ENCODE measurements at places on chromosomes 3 and 15.

- no peaks in the 10 kb centered on the region for H3K36me3 ChIP-seq
- H3K27ac ChIP-seq = no peak overlapping the region
- no peak for DNase-seq
- H3K27me3 ChIP-seq = no peaks in the 10 kb centered on the region
Measured at GRCh38 chr15:86756688-86757087, 677.0 kb downstream of the AGBL1 start.

DNA sequence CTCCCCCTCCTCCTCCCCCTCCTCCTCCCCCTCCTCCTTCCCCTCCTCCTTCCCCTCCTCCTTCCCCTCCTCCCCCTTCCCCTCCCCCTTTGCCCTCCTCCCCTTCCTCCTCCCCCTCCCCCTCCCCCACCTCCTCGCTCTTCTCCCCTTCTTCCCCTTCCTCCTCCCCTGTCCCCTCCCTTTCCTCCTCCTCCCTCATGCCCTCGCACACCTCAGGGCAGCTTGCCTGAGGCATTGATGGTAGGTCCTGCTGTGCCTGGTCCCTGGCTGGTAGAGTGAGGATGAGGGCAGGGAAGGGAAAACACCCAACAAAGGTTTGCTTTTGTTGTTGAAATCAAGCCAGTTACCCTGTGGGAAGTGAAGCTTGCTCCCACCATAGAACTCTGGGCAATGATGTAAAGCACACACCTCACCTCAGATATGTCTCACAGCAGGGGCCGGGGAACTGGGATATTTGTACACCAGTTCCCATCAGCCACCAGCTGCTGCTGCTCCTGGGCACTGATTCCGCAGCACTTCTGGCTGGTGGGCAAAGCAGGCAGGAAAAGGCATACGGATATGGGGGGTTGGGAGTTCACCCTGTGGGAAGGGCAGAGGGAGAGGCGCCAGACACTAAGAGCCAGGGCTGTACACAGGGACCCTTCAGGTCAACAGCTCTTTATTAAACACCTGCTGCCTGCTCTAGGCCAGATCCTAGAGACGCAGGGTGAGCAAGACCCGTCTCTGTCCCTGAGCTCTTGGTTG lies 13.8 kb downstream of the ISG20 start:
- H3K27me3 ChIP-seq = no peaks in the 10 kb centered on the region
- H3K36me3 ChIP-seq = no peaks in the 10 kb centered on the region
- peaks cover 16% of the 10 kb centered on the region for H3K4me1 ChIP-seq

GRCh38 chr3:45773714-45774449 lies 22.5 kb downstream of the SLC6A20 start:
- no peak for DNase-seq
- no peaks in the 10 kb centered on the region for H3K36me3 ChIP-seq
- no peak overlapping the region for H3K4me3 ChIP-seq
- no peaks in the 10 kb centered on the region for H3K27me3 ChIP-seq
- H3K27ac ChIP-seq = no peak overlapping the region

DNA sequence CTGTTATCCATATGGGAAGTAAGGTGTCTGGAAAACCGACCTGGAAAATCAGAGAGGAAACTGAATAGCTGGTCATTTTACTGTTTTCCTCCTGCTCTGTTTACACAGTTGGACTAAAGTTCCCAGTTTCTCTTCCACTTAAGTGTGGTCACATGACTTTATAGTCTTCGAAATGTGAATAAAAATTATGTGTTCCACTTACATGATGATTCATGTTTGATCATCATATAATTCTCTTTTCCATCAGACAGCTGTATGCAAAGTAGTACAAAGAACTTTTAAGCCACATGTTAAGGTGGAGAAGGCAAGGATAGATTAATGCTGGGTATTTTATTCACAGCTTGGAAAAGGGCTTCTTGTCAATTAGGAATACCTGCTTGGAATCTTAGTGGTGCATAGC lies 525.5 kb upstream of the BCHE start:
- H3K4me1 ChIP-seq = no peaks in the 10 kb centered on the region
- DNase-seq = no peak
- no peak overlapping the region for H3K4me3 ChIP-seq
- H3K27me3 ChIP-seq = no peaks in the 10 kb centered on the region
- H3K27ac ChIP-seq = no peak overlapping the region

DNA sequence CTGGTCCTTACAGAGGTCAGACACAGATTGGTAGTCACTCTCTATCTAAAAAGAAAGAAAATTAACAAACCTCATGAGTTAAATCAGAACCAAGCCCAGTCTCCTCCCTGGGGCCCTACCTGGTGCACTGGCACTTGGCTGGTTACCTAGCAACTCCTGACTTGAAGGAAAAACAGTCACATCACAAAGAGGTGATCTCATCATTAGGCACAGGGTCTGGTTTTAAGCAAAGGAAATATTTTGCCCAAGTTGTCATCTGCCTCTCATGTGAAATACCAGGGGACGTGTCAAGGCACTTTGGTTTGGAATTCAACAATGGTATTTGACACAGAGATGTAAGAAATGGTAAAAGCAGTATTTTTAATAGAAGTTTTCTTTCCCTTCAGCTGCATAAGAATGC lies 47.7 kb upstream of the FMN1 start:
- no peak overlapping the region for H3K4me3 ChIP-seq
- no peak for DNase-seq
- H3K36me3 ChIP-seq = no peaks in the 10 kb centered on the region
- peaks cover 22% of the 10 kb centered on the region for H3K4me1 ChIP-seq
- H3K27ac ChIP-seq = no peak overlapping the region
- no peaks in the 10 kb centered on the region for H3K27me3 ChIP-seq

GRCh38 chr3:179760944-179761343 lies 108.1 kb downstream of the USP13 start:
- no peak overlapping the region for H3K4me3 ChIP-seq
- no peak overlapping the region for H3K27ac ChIP-seq
- DNase-seq = no peak
- 0 out of 2 replicates have a peak, but pooled peaks cover 8% of the 10 kb centered on the region for H3K36me3 ChIP-seq

DNA sequence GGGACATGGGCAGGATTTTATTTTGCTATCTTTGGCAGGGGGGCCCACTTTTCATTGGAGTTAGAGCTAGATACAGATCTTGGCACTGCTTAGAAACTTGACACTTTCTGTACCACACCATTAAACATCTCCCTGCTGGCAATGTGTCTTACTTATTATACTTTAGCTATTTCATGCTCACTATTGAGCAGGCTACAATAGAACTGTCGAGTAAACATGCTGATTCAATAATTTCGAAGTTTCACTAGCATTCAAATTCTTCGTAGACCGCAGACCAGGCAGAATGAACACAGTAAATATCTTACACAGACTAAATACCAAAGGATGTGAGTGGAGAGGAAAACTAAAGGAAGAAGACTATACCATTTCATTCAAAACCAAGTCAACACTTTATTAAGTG lies 180.8 kb downstream of the UNC13C start:
- H3K36me3 ChIP-seq = no peaks in the 10 kb centered on the region
- no peak for DNase-seq
- H3K4me1 ChIP-seq = 0 out of 2 replicates have a peak, but pooled peaks cover 7% of the 10 kb centered on the region
- H3K4me3 ChIP-seq = no peak overlapping the region
- H3K27ac ChIP-seq = no peak overlapping the region
- H3K27me3 ChIP-seq = no peaks in the 10 kb centered on the region

DNA sequence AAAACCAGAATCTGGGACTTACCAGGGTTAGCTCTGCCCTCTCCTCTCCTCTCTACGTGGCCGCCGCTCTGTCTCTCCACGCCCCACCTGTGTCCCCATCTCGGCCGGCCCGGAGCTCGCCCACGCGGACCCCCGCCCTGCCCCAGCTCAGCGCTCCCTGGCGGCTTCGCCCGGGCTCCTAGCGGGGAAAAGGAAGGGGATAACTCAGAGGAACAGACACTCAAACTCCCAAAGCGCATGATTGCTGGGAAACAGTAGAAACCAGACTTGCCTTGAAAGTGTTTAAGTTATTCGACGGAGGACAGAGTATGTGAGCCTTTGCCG lies 5.4 kb downstream of the ISL2 start:
- H3K27me3 ChIP-seq = 0 out of 2 replicates have a peak, but pooled peaks cover 6% of the 10 kb centered on the region
- H3K4me1 ChIP-seq = no peaks in the 10 kb centered on the region
- H3K4me3 ChIP-seq = no peak overlapping the region
- no peaks in the 10 kb centered on the region for H3K36me3 ChIP-seq

GRCh38 chr15:42364529-42364928 lies 5.2 kb downstream of the CAPN3 start:
- no peaks in the 10 kb centered on the region for H3K36me3 ChIP-seq
- no peak overlapping the region for H3K4me3 ChIP-seq
- DNase-seq = no peak
- no peak overlapping the region for H3K27ac ChIP-seq
- no peaks in the 10 kb centered on the region for H3K27me3 ChIP-seq

DNA sequence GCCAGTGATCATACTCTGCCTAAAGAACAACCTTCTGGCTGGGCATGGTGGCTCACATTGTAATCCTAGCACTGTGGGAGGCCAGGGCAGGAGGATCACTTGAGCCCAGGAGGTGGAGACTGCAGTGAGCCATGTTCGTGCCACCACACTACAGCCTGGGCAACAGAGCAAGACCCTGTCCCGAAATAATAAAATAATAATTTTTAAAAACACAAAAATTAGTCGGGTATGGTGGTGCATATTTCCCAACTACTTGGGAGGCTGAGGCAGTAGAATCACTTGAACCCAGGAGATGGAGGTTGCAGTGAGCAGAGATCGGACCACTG lies 34.5 kb upstream of the ARID3B start:
- H3K27ac ChIP-seq = no peak overlapping the region
- no peak overlapping the region for H3K4me3 ChIP-seq
- H3K36me3 ChIP-seq = no peaks in the 10 kb centered on the region
- H3K4me1 ChIP-seq = peaks cover 15% of the 10 kb centered on the region
- no peaks in the 10 kb centered on the region for H3K27me3 ChIP-seq

- no peaks in the 10 kb centered on the region for H3K36me3 ChIP-seq
- H3K27me3 ChIP-seq = no peaks in the 10 kb centered on the region
- H3K4me3 ChIP-seq = no peak overlapping the region
- H3K4me1 ChIP-seq = no peaks in the 10 kb centered on the region
- H3K27ac ChIP-seq = no peak overlapping the region
Measured at GRCh38 chr3:145623349-145623748, 537.6 kb downstream of the PLOD2 start.

DNA sequence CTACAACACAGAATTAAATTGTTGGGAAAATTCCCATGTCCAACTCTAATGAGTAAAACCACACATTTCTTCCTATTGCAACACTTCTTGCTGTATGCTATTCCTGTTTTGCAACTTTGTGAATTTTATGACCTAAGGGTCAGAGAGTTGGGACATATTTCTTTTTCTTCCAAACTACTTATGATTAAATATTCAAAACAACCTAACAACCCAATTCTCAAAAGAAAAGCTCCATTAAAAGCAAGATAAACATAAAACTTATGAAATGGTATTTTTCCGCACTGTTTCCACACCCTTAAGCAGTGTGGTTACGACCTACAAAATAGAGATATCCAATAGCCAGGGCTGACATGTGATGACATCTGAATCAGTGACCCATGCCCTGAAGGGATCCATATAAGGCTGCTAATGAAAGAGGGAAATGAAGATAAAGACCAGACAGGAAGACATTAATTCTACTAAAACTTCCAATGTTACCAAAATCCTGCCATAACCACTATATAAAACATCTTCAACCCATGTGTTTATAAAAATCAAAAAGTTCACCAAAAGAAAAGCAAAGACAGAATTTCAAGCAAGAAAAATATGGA lies 45.6 kb downstream of the DMXL2 start:
- H3K4me1 ChIP-seq = no peaks in the 10 kb centered on the region
- H3K27ac ChIP-seq = no peak overlapping the region
- H3K36me3 ChIP-seq = no peaks in the 10 kb centered on the region
- H3K4me3 ChIP-seq = no peak overlapping the region

DNA sequence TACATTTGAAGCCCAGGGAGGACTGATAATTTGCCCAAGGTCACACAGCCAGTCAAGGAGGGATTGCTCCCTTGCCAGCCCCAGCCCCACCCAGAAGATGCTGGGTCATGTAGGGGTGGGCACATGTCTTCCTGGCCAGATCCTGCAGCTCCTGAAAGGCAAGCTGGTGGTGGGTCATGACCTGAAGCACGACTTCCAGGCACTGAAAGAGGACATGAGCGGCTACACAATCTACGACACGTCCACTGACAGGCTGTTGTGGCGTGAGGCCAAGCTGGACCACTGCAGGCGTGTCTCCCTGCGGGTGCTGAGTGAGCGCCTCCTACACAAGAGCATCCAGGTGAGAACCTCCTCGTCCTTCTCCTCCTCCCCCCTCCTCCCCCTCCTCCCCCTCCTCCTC lies 13.2 kb downstream of the ISG20 start:
- H3K36me3 ChIP-seq = no peaks in the 10 kb centered on the region
- no peaks in the 10 kb centered on the region for H3K27me3 ChIP-seq
- H3K4me1 ChIP-seq = peaks cover 9% of the 10 kb centered on the region
- no peak overlapping the region for H3K4me3 ChIP-seq

GRCh38 chr3:129794311-129795185 lies 99.0 kb downstream of the TMCC1 start:
- no peaks in the 10 kb centered on the region for H3K4me1 ChIP-seq
- no peak for DNase-seq
- H3K36me3 ChIP-seq = no peaks in the 10 kb centered on the region
- H3K27me3 ChIP-seq = no peaks in the 10 kb centered on the region

DNA sequence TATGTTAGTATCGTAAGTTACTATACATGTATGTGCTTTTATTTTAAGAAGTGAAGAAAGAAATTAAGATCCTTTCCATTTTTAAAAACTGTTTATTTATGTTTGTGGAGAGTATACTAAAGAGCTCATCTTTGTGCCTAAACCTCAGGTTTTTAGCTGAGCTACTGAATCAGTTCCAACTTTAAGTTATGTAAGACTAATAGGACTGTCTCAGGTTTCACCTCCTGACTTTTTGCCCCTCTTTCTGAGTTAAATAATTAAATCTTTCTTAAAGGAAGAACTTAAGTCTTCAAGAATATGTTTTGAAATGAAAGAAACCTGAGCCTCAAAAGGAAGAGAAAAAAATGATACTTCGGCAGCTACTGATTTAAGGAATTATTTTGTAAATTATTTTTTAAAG lies 2.6 kb downstream of the SLMAP start:
- peaks cover 7% of the 10 kb centered on the region for H3K36me3 ChIP-seq
- H3K27ac ChIP-seq = no peak overlapping the region
- peak overlapping the region; percentile 9 for H3K4me3 ChIP-seq
- peaks cover 12% of the 10 kb centered on the region for H3K4me1 ChIP-seq
- H3K27me3 ChIP-seq = no peaks in the 10 kb centered on the region

- no peak for DNase-seq
- H3K27me3 ChIP-seq = no peaks in the 10 kb centered on the region
- H3K4me3 ChIP-seq = no peak overlapping the region
- H3K27ac ChIP-seq = no peak overlapping the region
Measured at GRCh38 chr3:62421207-62421606, 47.9 kb upstream of the FEZF2 start.

GRCh38 chr15:28987337-28987736 lies 101.6 kb downstream of the APBA2 start:
- no peaks in the 10 kb centered on the region for H3K27me3 ChIP-seq
- no peaks in the 10 kb centered on the region for H3K36me3 ChIP-seq
- H3K4me3 ChIP-seq = no peak overlapping the region
- H3K4me1 ChIP-seq = no peaks in the 10 kb centered on the region
- H3K27ac ChIP-seq = no peak overlapping the region

GRCh38 chr3:58341376-58341775 lies 8.7 kb downstream of the PXK start:
- no peak for DNase-seq
- H3K27ac ChIP-seq = no peak overlapping the region
- no peak overlapping the region for H3K4me3 ChIP-seq
- no peaks in the 10 kb centered on the region for H3K36me3 ChIP-seq

Data from MM.1S (cell line).